LHCN-M2 (cell line): ENCODE measurements at places on chromosomes 13 and 19.

GRCh38 chr19:33246709-33247440 is 21.2 kb upstream of the SLC7A10 start:
- no peak for DNase-seq

DNA sequence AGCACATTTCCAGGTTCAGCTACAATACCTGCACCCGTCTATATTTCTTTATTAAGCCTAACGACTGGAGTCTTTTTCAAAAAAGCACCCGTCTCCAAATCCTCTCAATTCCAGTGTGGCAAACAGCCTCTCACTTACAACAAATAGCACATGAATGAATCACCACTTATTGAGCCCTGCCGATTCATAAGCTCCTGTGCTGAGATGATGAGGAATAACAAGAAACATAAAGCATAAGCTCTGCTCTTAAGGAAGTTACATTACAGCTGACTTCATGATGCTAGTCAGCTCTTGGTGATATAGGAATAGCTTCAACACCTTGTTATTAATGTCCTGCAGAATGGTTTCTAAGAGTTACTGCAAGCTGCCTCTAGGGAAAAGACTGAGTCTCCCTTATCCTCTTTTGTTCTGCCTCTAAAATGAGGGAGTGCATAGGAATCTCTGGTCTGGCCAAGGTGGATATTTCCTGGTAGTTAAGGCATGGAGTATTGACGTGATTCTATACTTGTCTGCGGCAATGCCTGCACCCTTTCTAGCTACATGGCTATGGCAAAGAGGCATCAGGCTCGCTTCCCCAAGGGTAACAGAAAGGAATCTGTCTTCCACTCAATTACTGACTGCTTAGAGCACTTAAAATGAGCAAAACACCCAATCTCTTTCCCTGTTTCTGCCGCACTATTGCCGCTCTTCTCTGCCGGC is 195.7 kb downstream of the KLF12 start:
- DNase-seq: peak; percentile 92

DNA sequence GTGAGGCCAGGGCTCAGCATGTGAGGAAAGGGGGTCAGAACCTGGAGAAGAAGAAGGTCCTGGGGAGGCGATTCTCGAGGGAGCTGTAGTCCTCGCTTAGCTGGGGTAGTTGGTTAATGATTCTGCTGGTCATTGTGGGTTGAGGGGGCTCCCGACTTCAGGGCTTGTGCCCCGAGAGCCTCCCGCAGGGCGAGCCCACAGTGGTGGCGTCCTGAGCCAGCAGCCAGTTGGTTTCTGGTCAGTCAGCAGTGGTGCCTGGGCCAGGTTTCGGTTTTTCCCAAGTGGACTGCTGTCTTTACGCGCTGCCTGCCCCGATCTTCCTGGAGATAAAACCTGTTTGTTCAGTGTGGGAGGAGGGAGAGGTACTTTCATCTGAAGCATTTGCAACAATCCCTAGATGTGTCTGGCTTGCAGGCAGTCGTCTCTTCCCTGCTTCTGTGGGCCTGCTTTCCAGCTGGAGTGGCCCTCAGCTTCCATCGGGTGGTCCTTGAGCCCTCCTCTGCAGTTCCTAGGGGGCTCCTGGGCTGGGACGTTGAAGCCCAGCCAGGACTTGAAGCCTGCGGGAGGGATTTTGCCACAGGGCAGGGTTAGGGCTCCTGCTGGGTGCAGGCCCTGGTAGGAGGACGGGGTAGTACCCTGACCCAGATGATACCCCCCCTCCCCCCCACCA is 3.2 kb downstream of the PTBP1 start:
- no peak for DNase-seq

DNA sequence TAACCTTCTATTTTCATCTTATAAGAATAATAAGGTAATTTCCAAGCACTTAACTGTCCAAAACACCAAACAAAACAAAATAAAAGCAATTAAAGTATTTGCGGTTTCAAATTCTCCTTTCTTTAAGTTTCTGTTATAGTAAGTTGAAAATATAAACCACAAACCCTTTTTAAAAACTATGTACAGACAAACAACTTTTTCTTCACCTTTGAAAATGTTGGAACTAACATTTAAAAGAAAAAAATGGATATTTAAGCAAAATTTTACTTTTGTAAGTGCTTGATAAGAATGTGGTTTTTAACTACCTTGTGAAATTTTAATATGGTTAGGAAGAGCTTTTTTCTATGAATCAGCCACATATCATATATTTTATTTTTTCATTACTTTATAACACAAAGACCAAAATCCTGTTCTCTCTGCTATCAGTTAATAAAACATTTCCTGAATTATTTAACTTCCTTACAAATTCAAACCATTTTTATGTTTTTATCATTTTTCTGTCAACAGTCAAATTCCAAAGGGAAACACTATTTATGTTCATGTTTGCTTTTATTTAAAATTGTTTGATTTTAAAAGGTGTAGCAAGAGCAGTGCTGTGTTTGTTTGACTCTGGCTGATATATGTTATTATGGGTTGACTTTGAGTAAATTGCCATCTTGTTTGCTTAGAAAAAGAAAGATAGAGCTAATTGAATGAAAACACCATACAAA is 554.1 kb upstream of the KLHL1 start:
- DNase-seq: no peak

- no peak for DNase-seq
Measured at GRCh38 chr19:32231691-32232090, 113.7 kb upstream of the ZNF507 start.

- DNase-seq: no peak
Measured at GRCh38 chr19:49923055-49924003, 5.7 kb upstream of the ATF5 start.

DNA sequence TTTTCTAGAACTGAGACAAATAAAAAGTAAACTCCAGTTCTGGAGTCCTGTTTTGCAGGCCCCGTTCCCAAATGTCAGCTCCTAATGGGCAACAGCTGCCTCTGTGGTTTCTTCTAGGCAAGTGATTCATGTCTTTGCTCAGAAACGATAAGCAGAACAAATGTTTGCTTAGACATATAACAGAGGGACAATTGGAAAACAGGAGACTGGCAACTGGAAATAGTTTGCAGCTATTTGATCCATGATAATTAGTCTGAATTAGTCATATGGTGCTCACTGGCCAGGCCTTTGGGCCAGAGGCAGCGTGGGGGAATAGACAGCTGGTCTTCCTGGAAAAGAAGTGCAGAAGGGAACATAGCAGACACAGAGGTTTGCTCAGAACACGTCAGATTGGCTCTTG is 29.2 kb upstream of the TSHZ3 start:
- DNase-seq: peak; percentile 99

GRCh38 chr13:23383151-23383550 is 50.4 kb downstream of the SACS start:
- DNase-seq: no peak

GRCh38 chr13:88085036-88085435 is 413.9 kb downstream of the SLITRK5 start:
- DNase-seq: no peak

GRCh38 chr19:33613620-33614000 is 8.1 kb upstream of the CHST8 start:
- DNase-seq: no peak

GRCh38 chr19:54160182-54160811 is 776 bp upstream of the LENG1 start:
- DNase-seq: no peak

DNA sequence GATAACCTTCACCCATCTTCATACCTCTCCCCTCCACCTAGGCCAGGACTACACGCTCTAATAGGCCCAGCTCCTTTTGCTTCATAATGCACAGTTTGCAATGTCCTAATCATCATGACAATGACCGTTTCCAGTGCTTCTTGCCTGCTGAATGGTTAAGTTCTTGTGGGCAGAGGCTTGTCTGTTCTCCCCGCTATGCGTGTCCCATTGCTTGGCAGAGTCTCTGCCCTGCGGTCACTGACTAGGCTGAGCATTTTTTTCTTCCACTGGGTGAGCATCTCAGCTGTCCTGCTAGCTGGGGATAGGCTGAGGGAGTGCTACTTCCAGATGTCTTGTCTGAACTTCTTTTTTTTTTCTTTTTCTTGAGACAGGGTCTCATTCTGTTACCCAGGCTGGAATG is 314.7 kb downstream of the UQCRFS1 start:
- peak; percentile 80 for DNase-seq

DNA sequence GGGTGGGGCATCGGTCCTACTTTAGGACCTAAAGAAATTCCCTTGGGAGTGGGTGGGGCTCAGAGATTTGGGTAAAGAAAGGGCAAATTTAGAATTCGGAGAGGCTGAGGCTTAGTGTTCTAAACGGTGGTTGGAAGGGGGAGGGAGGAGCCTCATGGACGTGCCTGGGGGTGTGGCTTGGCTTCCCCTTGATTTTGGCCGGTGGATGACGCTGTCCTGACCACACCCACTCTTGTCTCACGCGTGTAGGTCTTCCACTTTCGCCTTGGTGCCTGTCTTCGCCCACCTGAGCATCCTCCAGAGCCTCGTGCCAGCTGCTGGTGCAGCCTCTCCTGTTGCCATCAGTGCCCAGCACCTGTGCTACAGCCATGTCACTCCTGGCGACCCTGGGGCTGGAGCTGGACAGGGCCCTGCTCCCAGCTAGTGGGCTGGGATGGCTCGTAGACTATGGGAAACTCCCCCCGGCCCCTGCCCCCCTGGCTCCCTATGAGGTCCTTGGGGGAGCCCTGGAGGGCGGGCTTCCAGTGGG is 1.2 kb upstream of the NUP62 start:
- no peak for DNase-seq

DNA sequence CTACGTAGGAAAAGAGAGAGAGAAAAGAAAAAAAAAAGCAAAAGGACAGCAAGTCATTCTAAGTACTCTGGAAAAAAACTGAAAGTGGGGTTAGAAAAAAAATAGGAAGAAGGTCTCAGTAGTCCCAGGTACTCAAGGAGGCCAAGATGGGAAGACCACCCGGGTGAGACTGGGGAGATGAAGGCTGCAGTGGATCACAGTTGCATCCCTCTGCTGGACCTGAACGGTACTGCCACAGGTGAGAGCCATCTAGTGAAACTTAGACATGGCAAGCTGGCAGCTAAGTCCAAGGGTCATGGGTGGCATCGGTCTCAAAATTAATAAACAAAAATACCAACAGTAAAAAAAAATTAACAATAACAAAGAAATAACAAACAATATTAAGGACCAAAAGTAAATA is 41.0 kb upstream of the ZNF91 start:
- DNase-seq: no peak
